Activated CD4-positive, alpha-beta T cell treated with anti-CD3 and anti-CD28 coated beads, Interleukin-2, amount 50 U/mL, for 48 hours (primary cell): ENCODE measurements at places on chromosomes 13 and 19.

- DNase-seq = no peak
Measured at GRCh38 chr19:41994521-41994971, 516 bp upstream of the ATP1A3 start.

GRCh38 chr19:19606021-19606420 is 12.5 kb downstream of the PBX4 start:
- no peak for DNase-seq

- no peak for DNase-seq
Measured at GRCh38 chr13:85254641-85255040, 544.6 kb downstream of the SLITRK6 start.

DNA sequence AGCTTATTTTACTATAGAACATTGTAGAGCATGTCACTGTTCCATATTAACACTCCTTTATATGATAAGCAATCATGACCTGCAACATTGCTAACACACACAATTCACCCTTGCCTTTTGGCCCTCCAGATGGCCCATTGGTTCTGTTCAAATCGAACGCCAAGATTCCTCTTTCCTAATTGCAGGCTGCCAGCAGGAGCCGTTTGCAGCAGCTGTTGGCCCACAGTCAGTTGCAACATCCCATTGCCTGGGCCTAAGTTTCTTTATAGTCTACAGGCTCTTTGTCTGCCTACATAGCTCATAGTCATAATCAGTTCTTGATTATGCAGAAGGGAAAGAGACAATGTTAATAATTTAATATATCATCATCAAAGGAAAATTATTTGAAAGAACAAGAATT is 37.6 kb downstream of the KCTD12 start:
- DNase-seq = no peak

DNA sequence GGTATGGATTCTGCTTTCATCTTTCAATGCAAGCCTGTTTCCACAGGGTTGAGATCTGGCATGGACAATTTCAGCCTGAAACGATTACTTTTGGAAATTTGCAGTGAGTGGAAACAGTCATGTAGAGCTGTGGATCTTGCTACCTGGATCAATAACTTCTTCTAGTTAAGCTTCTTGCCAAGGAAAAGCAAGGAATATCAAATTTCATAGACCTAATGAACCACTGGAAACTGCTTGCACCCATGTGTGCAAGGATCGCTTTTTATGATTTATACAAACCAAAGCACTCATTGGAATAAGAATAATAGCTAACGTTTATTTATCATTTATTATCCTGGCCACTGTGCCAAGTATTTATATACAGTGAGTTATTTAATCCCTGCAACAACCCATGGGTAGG is 392.8 kb downstream of the KCNRG start:
- DNase-seq = no peak

GRCh38 chr19:40995355-40995754 is 4.3 kb downstream of the CYP2B6 start:
- DNase-seq = no peak
